NCI-H2107 (cell line): ENCODE measurements at places on chromosomes 5 and 9.

GRCh38 chr9:134178768-134179551, 14.6 kb upstream of the RNU6ATAC start:
- DNase-seq: no peak

GRCh38 chr5:13749766-13750165, 194.7 kb downstream of the DNAH5 start:
- DNase-seq: no peak

DNA sequence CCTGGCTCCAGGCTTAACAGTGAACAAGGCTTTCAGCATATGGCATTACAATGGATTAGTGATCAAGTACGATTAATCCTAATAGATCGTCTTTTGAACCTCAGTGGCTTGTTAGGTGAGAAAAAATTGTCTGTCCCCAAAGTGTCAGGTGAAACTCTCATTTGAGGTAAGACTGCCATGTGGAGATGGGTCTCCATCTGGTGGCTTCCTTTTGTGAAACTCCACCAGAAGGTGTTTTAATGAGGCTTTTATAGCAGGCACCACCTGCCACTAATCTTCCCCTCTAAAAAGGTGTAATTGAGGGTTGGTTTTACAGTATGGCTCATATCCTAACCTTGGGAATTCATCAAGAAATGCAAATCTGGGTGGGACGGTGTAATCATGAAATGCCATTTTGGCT, 471.1 kb upstream of the MPDZ start:
- DNase-seq: no peak

GRCh38 chr9:132190966-132191365, 29.1 kb downstream of the NTNG2 start:
- no peak for DNase-seq

DNA sequence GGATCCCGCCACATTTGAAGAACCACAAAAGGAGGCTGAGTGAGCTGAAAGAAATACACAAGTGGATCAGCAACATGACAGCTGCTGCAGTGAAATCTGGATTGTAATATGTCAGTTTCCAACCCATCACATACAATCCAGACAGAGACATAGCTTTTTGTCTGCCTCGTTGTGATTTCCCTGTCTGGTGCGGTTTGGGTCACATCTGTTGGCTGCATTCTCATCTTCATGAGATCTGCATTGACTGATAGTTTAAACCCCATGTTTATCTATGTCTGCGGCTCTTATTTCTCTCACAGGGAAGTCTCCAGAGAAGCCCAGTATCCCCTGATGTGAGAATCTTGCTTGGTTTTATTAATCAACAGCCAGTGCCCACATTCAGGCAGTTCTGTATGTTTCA, 403.1 kb upstream of the ZNF608 start:
- no peak for DNase-seq

DNA sequence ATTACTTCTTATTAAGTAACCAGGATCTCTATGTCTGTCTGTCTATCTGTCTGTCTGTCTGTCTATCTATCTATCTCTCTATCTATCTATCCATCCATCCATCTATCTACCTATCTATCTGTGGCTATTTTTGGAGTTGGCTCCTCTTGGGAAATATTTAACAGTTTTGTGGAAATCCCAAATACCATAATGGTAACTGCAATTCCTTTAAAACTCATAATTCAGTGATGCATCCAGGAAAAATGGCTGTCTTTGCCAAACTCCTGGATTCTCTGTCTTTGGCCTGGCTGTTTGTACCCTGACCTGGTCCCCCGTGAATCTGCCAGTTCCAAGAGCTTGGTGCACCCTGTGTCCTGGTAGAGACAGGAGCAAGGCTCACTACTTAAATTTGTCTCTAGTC, 197.0 kb downstream of the PCSK1 start:
- no peak for DNase-seq

DNA sequence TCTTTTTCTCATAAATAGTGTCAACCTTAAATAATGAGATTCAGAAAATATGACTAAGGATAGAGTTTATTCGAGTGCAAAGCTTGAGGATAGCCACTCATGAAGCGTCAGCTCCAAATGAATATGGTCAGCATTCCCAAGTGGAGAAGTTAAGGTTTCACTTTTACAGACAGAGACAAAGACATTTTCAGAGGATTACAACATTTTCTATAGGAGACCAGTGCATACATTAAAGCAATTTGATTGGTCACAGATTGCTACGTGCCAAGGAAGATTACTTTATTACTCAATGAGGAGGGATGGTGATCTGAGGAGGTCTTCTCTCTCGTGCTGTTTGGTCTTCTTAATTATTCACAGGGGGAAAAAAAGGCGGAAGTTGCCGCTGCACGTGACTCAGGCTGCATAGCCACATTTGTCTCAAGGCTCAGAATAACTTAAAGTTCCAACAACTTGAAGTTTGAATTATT, 60.1 kb upstream of the SPATA31C2 start:
- no peak for DNase-seq

GRCh38 chr9:33797837-33798236, 2.5 kb downstream of the PRSS3 start:
- no peak for DNase-seq

- DNase-seq: no peak
These were observed 158.9 kb upstream of the PHYKPL start for GRCh38 chr5:178391480-178391879.

GRCh38 chr5:10577371-10578292, 13.8 kb downstream of the ANKRD33B start:
- no peak for DNase-seq

GRCh38 chr9:79215821-79216220, 355.9 kb upstream of the TLE4 start:
- DNase-seq: no peak

GRCh38 chr5:168747987-168748777, 169.0 kb upstream of the PANK3 start:
- no peak for DNase-seq

- no peak for DNase-seq
These were observed 58.0 kb downstream of the DOCK2 start for GRCh38 chr5:169695025-169695625.

GRCh38 chr9:94945197-94946144, 219.0 kb downstream of the AOPEP start:
- DNase-seq: no peak

DNA sequence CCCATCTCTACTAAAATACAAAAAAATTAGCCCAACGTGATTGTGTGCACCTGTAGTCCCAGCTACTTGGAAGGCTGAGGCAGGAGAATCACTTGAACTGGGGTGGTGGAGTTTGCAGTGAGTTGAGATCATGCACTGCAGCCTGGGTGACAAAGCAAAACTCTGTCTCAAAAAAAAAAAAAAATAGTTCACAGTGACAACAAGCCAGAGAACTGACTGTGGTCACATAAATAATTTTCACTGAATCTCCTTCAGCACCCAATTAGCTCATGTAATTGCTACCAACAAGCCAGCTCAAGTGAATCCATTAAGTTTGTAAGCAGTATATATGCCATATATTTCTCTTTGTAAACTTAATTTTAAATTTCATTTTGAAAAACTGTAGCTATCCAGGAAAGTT, 14.5 kb upstream of the AFAP1L1 start:
- DNase-seq: no peak

DNA sequence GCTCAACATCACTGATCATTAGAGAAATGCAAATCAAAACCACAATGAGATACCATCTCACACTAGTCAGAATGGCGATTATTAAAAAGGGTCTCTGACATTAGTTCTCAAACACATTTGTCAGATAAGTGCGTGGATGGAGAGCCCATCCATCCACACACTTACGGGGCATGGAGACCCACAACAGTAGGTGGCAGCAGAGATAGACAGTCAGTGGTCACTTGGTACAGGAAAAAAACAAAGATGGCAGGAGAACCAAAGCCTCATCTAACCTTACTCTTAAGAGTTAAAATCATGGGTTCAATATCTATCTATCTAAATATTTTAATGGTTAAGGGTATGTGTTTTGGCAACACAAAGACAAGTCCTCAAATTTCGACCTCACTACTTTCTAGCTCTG, 1378.7 kb upstream of the C9orf72 start:
- no peak for DNase-seq

GRCh38 chr5:146016764-146017484, 80.5 kb downstream of the SH3RF2 start:
- DNase-seq: no peak

DNA sequence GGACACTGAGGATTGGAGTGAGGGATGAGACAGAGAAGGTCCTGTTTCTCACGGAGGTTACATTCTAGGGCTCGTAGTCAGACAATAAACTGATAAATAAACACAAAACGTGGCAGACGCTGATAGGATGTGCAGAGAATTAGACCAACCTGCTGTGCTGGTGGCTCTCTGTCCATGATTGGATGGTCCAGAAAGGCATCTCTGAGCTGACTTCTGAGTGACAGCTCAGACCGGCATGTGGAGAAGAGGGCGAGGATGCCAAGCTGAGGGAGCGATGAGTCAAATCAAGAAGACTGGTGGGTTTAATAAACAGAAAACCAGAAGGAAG, 132.3 kb upstream of the TAF11L2 start:
- no peak for DNase-seq

GRCh38 chr9:114488398-114489129, 16.7 kb downstream of the WHRN start:
- no peak for DNase-seq

DNA sequence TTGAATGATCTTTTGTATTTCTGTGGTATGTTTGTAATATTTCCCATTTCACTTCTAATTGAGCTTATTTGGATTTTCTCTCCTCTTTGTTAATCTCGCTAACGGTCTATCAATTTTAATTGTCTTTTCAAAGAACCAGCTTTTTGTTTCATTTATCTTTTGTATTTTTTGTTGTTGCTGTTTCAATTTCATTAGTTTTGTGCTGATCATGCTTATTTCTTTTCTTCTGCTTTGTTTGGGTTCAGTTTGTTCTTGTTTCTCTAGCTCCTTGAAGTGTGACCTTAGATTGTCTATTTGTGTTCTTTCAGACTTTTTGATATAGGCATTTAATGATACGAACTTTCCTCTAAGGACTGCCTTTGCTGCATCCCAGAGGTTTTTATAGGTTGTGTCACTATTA, 28.4 kb upstream of the SNCAIP start:
- DNase-seq: no peak

DNA sequence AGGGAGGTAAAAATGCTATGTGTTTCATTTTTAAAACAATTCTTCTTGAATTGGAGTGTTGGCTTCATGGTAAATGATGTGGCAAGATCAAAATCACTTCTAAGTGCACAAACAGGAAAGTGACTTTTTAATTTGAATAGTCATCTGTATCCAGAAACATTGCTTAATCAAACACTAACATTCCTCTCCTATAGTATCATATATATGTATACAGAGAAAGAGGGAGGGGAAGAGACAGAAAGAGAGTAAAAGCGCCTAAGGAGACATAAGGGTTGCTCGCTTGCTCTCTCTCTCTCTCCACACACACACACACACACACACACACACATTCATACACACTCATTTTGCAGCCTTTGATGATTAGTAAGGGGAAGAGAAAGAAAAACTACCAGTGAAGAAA, 95.4 kb upstream of the PRDM9 start:
- DNase-seq: no peak

DNA sequence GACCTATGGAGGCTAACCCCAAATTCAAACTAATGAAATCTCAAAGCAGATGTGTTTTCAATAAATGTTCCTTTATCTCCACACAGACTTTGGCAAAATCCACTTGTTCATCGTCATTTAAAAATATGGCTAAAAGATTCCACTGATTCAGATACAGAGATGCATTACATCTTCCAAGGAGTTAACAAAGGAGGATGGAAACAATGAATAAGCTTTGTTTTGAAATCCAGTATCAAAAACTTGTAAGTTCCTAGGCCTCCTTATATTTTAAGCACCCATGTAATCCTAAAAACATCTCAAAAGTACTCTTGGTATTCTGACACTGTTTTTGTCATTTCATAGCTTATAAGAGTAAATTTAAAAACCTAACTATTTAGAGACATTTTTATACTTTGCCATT, 345.6 kb upstream of the ACTBL2 start:
- DNase-seq: no peak

DNA sequence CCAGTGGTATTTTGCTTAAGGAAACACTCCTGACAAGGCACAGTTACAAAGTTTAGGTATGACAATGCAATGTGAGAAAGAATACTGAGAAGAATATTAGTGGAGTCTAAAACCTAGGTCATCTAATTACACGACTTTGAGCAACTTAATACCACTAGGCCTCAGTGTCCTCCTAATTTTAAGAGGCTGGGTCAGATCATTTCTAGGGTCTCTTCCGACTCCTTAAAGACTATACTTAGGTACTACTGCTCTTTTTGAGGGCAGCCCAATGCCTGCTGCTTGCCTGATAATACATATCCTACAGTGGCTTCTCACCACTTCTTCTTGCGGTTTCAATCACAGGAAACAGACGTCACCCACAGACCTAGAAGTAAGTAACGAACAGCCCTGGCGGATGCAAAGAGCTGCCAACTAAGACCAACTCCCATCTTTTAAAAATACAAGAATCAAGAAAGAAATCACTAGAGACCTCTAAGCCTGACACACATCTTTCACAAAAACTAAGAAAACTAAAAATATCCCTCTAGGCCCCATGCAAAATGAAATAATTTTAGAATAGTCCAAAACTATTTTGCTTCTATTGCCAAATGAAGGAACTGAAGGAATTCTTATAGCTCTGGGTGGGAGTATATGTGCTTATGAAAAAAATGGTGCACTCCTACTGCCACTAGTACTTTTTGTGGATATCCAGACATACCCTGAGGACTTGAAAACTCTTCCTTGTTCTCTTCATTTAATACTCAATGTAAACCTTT, 13.1 kb downstream of the DIAPH1 start:
- no peak for DNase-seq
